ENCODE measurements at places on chromosomes 5 and 9. TPM values are rescaled to one million over a fixed set of nuclear protein-coding genes. Genes with fewer than 3 reads are reported as not detected.

Gene DEPDC1B
- 2.1 TPM for total RNA-seq

Gene ISL1
- total RNA-seq, result not detected

Gene UBTD2
- 24.9 TPM for total RNA-seq

Gene SLC23A1
- not detected for total RNA-seq

Gene PCDHB16
- total RNA-seq, result 0.51 TPM

Gene TAF11L5
- total RNA-seq, result not detected

Gene NAIP
- total RNA-seq, result 3.8 TPM

Gene C6
- total RNA-seq, result 0.26 TPM

- no peaks in the 10 kb centered on the region for H3K36me3 ChIP-seq
- DNase-seq, result peak; percentile 26
- H3K4me3 ChIP-seq, result no peak overlapping the region
- H3K27me3 ChIP-seq, result no peaks in the 10 kb centered on the region
- no peak overlapping the region for H3K27ac ChIP-seq
These were observed 41.7 kb downstream of the TMEM167A start for GRCh38 chr5:83035373-83036100.

GRCh38 chr5:168944004-168944403, 356.9 kb downstream of the SLIT3 start:
- no peaks in the 10 kb centered on the region for H3K27me3 ChIP-seq
- no peak for DNase-seq
- H3K36me3 ChIP-seq, result no peaks in the 10 kb centered on the region

DNA sequence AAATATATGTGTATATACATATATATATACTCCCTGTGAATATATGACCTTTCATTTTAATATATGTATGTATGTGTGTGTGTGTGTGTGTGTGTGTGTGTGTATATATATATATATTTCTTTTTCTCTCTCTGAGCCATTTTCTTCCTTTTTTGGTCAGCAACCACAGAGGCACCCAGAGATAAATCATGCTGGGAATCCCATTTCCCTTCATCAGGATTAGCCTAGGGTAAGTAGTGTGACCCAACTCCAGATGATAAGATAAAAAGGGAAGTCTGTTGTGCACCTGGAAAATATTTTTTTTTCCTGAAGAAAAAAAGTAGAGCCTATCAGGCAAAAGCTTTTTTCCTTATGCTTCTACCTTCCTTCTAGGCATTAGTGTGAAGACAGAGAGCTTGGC, 25.4 kb upstream of the SUB1 start:
- no peak overlapping the region for H3K27ac ChIP-seq
- no peak overlapping the region for H3K4me3 ChIP-seq
- no peaks in the 10 kb centered on the region for H3K4me1 ChIP-seq
- DNase-seq, result no peak
- no peaks in the 10 kb centered on the region for H3K36me3 ChIP-seq
- H3K27me3 ChIP-seq, result no peaks in the 10 kb centered on the region

DNA sequence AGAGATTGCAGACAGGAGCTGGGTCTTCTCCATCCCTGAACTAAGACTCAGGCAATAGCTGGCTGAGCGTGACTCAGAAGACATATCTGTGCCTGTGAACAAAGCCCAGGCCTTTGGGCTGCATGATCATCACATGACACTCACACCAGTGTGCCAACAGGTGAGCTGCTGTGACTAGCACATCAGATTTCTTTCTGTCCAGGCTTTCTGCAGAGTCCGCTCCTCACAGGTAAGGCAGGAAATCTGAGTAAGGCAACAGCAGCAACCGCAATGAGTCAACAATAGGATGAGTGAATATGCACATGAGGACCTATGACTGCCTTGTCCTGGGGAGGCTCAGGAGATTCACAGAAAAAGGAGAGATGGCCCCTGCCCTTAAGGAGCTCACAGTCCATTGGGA, 293.6 kb downstream of the ACTL7B start:
- no peaks in the 10 kb centered on the region for H3K36me3 ChIP-seq
- no peak overlapping the region for H3K27ac ChIP-seq
- no peak for DNase-seq
- H3K4me3 ChIP-seq, result no peak overlapping the region
- no peaks in the 10 kb centered on the region for H3K27me3 ChIP-seq

DNA sequence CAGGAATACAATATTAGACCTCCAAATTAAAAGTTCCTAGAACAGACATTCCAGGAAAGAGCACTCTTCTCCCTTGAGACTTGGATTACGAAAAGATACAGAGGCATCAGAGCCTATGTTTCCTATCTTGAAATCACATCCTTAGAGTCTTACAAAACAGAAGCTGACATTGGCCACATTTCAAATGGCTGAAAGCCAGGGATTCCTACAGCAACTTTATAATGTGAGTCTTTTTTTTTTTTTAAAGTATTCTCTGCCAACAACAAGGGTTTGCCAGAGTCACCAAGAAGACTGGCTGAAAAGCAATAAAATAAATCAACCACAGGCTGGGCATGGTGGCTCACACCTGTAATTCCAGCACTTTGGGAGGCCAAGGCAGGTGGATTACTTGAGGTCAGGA, 63.1 kb downstream of the TRPM6 start:
- no peak overlapping the region for H3K4me3 ChIP-seq
- DNase-seq, result peak; percentile 5
- H3K4me1 ChIP-seq, result no peaks in the 10 kb centered on the region
- no peaks in the 10 kb centered on the region for H3K27me3 ChIP-seq
- no peaks in the 10 kb centered on the region for H3K36me3 ChIP-seq
- no peak overlapping the region for H3K27ac ChIP-seq

DNA sequence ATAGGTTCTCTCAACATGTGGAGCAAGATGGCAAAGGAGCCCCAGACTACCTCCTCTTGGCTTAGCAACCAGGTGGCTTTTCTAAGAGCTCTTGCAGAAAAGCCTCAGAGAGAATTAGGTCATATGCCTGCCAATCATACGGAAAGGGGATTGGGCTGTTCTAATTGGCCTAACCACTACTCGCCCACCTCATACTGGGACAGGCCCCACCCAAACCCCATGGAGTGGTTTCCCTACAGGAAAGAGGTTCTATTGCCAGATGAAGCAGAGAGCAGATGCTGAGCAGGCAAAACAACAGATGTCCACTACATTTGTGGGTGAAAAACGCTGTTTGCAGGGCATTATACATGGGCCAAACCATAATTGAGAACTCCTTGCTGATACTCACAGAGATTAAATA, 29.0 kb downstream of the ABLIM3 start:
- H3K27me3 ChIP-seq, result no peaks in the 10 kb centered on the region
- H3K36me3 ChIP-seq, result no peaks in the 10 kb centered on the region
- DNase-seq, result peak; percentile 77

GRCh38 chr5:145587710-145588109, 247.4 kb downstream of the PRELID2 start:
- no peaks in the 10 kb centered on the region for H3K27me3 ChIP-seq
- no peak overlapping the region for H3K4me3 ChIP-seq
- DNase-seq, result peak; percentile 66
- H3K36me3 ChIP-seq, result no peaks in the 10 kb centered on the region
- H3K27ac ChIP-seq, result no peak overlapping the region
- H3K4me1 ChIP-seq, result peaks cover 2% of the 10 kb centered on the region

- DNase-seq, result no peak
- no peaks in the 10 kb centered on the region for H3K4me1 ChIP-seq
- H3K36me3 ChIP-seq, result no peaks in the 10 kb centered on the region
- no peak overlapping the region for H3K27ac ChIP-seq
These were observed 526.1 kb upstream of the CDH18 start for GRCh38 chr5:20514145-20514544.

DNA sequence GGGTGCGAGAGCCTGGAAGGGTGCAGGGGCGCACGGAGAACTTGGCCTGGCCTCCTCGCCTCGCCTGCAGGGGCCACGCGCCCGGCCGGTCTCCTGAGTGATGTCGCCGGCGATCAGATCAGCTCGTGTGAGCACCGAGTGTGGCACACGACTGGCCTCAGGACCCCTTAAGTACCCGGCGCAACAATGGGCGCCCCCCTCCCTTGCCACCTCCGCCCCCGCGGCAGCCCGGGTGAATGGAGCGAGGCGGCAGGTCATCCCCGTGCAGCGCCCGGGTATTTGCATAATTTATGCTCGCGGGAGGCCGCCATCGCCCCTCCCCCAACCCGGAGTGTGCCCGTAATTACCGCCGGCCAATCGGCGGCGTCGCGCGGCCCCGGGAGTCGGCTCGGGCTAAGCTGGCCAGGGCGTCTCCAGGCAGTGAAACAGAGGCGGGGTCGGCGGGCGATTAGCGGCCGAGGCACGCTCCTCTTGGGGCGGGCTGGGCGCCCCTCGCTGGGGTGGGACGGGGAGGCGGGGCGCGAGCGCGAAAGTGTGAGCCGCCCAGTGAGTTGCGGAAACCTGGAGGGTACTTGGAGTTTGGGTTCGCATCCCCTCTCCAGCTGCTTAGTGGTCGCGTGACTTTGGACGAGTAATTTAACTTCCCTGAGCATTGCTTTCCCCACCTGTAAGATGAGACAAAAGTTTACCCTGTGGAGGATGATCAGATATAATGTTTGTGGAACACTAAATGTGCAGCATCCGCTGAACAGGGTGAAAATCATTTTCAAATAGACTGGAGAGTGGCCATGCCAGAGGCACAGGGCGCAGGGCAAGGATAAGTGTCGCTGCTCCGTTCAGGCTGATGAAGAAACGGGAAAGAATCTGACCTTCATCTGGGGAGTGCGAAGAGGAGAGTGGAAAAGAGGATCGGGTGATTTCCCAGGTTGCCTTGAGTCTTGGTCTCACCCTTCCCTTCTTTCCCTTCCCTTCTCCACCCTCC, at the start of gene NEUROG1:
Gene NEUROG1 (minus strand): TSS at position 145 of the 982 bp plus-strand sequence. CDS start 274 bp downstream, outside the sequence.
- H3K27me3 ChIP-seq, result peaks cover 43% of the 10 kb centered on the region
- DNase-seq, result no peak
- no peaks in the 10 kb centered on the region for H3K36me3 ChIP-seq
- H3K27ac ChIP-seq, result no peak within 1 kb of the TSS
- H3K4me1 ChIP-seq, result no peaks in the 10 kb centered on the region

DNA sequence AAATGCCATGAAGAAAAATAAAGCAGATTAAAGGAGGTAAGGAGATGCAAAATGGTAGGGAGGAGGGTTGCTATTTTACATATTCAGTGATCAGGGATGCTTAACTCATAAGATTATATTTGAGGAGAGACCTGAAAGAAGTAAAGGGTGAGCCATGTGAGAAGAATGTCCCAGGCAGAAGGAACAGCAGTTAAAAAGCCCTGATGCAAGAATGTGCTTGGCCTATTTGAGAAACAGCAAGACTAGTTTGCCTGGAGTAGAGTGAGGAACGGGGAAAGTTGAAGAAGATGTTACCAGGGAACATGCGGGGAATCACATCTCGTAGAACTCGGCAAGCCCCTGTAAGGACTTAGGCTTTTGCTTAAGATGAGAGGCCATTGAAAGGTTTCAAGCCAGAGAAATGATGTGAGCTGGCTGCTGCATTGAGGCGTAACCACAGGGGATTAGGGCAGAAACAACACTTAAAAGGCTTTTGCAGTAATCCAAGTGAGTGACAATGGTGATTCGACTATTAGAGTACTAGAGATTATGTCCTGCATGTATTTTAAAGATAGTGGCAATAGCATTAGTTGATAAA, 198.7 kb downstream of the VPS13A start:
- no peak overlapping the region for H3K27ac ChIP-seq
- H3K4me3 ChIP-seq, result no peak overlapping the region
- H3K4me1 ChIP-seq, result no peaks in the 10 kb centered on the region
- no peak for DNase-seq

GRCh38 chr9:128705051-128705965, 3.0 kb downstream of the PKN3 start:
- no peaks in the 10 kb centered on the region for H3K27me3 ChIP-seq
- DNase-seq, result no peak
- H3K4me1 ChIP-seq, result peaks cover 4% of the 10 kb centered on the region
- no peak overlapping the region for H3K27ac ChIP-seq

DNA sequence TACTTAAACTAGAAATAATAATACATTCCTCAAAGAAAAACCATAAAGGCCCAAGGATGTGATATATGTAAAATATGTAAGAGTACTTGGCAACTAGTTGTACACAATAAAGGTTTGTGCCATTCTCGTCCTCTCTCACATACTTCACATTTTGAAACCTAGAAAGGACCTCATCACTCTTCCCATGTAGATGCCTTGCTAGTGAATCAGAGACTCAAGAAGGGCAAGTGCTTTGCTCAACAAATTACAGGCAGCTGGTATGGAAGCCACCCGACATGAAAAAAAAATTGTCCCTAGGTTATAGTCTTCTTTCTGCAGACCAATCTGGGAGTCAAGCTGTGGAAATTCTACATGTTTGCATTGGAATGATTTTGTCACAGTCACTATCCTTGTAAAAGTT, 31.7 kb downstream of the ADRB2 start:
- H3K36me3 ChIP-seq, result no peaks in the 10 kb centered on the region
- no peak overlapping the region for H3K4me3 ChIP-seq
- H3K27me3 ChIP-seq, result no peaks in the 10 kb centered on the region

DNA sequence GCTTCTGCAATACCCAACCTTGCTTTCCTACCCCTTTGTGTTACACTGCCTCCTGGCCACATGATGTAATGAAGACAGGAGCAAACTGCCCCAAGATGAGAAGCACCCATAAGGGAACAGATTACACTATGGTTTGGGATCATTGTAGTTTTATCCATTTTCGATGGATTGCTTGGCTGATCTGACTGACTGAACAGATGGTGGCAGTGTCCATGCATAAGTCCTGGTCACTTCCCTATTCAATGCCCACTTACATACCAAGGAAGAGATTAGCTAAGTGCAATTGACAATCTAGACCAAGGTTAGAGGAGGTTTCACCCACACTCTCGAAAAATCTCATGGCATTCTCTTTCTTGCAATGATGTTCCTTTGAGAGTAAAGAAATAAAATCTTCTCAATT, 319.9 kb downstream of the RAB3C start:
- H3K4me1 ChIP-seq, result no peaks in the 10 kb centered on the region
- no peak overlapping the region for H3K27ac ChIP-seq
- H3K36me3 ChIP-seq, result no peaks in the 10 kb centered on the region
- peak; percentile 14 for DNase-seq
- no peak overlapping the region for H3K4me3 ChIP-seq
- no peaks in the 10 kb centered on the region for H3K27me3 ChIP-seq

DNA sequence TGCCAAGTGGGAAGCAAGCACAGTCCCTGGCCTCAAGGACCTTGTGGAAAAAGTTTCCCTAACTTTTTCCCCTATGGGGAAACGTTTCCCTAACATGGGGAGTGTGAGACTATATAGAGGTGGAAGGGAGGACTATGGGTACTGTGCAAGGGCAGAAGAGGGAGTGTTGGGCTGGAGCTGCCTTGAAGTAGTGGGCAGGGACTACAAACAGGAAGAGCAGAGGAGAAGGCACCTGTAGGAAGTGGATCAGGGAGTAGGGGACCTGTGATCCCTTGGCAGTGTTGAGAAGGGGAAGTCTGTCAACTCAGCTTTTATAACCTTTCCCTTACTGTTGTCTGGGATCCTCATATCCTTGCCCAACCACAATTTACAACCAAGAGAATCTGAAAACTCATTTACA, 1.4 kb downstream of the CMYA5 start:
- no peak overlapping the region for H3K4me3 ChIP-seq
- no peak for DNase-seq
- H3K27ac ChIP-seq, result no peak overlapping the region

GRCh38 chr5:91166059-91166807, 216.9 kb downstream of the ARRDC3 start:
- H3K27me3 ChIP-seq, result no peaks in the 10 kb centered on the region
- no peak overlapping the region for H3K4me3 ChIP-seq
- H3K36me3 ChIP-seq, result no peaks in the 10 kb centered on the region
- peaks cover 4% of the 10 kb centered on the region for H3K4me1 ChIP-seq

Measured in fibroblast of lung (primary cell).